Retinal pigment epithelial cell (primary cell): ENCODE measurements at places on chromosomes 12 and 14.

DNA sequence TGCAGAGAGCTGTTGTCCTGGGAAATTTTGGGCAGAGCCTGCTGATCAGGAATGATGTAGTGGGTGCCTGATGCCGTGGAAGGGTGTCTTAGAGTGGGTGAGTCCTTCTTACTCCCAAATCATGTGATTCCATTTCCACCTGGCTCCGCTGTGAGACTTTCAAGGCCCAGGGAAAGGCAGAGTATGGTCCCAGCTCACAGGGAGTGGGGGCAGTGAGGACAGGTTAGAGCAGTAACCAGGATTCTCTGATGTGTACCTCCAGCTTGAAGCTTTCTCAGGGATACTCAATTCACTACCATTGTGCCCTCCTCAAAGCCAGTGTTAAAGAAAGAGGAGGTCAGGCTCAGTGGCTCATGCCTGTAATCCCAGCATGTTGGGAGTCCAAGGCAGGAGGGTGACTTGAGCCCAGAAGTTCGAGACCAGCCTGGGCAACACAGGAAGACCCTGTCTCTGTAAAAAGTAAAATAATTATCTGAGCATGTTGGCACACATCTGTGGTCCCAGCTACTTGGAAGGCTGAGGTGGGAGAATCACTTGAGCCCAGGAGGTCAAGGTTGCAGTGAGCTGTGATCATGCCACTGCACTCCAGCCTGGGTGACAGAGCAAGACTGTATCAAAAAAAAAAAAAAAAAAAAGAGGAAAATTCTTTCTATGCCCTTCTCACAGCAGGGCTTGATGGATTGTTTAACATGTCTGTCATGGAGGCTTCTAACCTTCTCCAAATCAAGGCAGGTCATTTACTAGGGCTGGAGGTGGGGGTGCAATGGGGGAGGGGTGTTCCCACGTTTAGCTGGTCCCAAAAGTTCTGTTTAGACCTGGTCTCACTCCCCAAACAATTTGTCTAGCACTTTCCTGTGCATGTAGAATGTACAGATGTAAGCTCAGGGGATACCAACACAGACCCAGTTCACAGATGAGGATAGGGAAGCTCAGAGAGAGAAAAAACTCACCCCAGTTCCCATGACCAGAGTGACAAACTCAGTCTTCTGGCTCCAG, 12.5 kb upstream of the IQSEC3 start:
- DNase-seq, result no peak

- DNase-seq, result no peak
Observed at GRCh38 chr14:92500491-92500941, 13.1 kb upstream of the RIN3 start.

GRCh38 chr12:54420766-54421144, 1.7 kb upstream of the ITGA5 start:
- DNase-seq, result no peak

DNA sequence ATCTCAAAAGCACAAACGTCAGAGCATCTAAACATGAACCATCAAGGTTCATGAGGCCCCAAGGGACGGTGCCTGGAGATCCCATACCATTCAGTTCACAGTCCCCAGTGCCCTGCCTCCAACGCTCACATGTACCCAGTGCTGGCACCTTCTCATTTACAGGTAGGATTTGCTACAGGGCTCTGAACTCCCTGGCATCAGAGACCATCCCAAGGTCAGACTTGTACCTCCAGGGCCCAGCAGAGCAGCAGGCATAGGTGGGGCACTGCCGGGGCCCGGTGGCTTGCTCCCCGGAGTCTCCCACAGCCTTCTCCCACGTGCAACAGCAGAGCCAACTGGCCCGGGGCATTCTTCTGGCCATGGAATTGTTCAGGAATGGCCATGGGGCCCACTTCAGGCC, 114.8 kb downstream of the BCL11B start:
- DNase-seq, result no peak

DNA sequence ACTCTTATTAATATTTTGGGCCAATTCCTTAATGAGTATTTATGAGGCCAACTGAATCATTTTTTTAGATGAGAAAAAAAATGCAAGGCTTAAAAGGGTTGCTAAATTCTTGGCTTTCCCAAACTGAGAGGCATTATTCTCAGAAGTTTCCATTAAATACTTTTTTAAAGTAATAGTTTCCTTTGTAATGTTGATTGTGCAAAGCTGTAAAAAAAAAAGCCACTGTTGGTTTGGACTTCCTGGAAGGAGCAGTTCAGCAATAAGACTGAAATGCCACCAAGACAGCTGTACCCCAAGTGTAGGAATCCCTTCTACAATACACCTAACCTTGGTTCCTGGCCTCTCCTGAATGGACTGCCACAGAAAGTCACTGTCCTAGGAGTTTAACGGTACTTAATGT, 231.3 kb downstream of the MON2 start:
- DNase-seq, result no peak

- no peak for DNase-seq
Observed at GRCh38 chr12:75642226-75642625, 130.8 kb upstream of the KRR1 start.

DNA sequence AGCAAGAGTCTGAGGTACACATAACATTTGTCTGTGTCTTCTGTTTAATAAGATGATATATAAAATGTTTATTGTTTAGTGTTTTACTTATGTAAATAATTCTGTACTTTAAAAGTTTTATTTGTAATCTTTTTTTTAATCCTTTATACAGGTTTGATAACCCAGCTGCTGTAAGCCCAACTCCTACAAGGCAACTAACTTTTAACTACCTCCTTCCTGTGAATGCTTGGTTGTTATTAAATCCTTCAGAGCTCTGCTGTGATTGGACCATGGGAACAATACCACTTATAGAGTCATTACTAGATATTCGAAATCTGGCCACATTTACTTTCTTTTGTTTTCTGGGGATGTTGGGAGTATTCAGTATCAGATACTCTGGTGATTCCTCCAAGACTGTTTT, 24.1 kb downstream of the TMTC3 start:
- DNase-seq, result no peak

DNA sequence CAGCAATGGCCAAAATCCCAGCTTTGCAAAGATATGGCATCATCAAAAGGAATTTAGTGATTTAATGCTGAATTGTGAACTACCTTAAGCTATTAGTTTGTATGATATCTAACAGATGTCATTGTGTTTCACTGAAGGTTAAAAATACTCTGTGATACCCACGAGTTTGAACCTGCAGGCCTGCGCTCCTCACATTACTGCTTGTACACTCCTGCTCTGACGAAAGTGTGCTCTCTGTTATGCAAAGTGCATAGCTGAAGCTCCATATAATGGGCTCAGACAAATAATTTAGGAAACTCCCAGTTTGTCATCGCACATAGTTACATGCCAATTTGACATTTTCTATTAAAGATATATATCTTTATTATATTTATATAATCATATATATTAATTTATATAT, 52.2 kb downstream of the SPPL3 start:
- no peak for DNase-seq

GRCh38 chr14:100619396-100620254, 32.4 kb upstream of the BEGAIN start:
- DNase-seq, result no peak

GRCh38 chr12:122022393-122023338, 982 bp downstream of the BCL7A start:
- DNase-seq, result no peak

GRCh38 chr14:20934148-20934762, 21.0 kb upstream of the RNASE2 start:
- no peak for DNase-seq

DNA sequence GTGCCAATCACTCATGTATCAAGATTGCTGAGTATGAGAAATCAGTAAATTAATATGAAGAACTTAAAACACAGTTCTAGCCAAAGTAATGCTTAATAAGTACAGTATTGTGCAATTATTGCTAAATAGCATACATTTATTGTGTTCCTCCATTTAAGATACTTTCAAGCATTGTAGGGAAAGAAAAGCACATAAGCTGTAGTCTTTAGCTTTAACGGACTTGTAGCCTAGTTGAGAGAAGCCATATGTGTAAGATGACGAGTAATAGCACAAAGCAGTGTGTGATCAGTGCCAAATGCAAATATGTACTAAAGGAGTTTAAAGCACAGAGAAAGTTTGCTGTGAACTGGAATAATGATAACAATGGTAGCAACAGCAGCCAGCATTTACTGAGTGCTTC, 38.1 kb downstream of the ETV6 start:
- no peak for DNase-seq

- DNase-seq, result no peak
Observed at GRCh38 chr12:105706973-105707334, 376.5 kb downstream of the C12orf75 start.

GRCh38 chr12:119808441-119808840, 68.7 kb downstream of the CIT start:
- no peak for DNase-seq

DNA sequence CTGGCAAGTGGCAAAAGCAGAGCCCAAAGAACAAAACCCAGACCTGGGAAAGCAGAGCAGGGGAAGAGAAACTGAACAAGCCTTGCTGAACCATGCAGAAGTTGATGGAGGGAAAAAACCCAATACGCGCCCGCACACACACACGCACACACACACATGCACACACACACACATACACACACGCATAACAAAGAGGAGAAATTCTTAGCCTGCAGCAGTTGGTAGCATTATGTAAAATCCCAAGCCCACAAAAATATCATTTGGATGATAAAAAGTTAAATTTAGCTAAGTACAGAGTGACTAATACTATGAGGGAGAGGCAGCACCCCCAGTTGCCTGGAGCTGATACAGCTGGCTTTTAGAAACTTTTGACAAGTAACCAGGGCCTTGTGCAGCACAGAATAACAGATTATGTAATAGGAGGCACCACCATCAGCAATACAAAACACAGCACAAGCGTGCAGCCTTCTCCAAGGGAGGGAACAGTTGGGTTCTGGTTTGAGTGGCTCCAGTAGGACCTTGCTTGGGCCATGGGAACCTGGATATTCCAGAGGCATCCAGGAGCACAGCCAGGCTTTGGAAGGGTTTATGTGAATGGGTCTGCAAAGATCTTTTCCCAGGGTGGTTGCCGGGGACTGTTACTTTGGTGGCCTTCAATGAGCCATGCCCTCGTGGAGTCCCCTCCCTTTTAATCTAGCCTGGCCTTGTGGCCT, 35.3 kb downstream of the PITPNM2 start:
- no peak for DNase-seq

- DNase-seq, result peak; percentile 29
Observed at GRCh38 chr12:123905319-123905925, 67.2 kb downstream of the CCDC92 start.

GRCh38 chr14:56056031-56056430, 62.2 kb upstream of the PELI2 start:
- no peak for DNase-seq

- DNase-seq, result no peak
Observed at GRCh38 chr12:105761075-105761474, 377.7 kb downstream of the NUAK1 start.

- DNase-seq, result no peak
Observed at GRCh38 chr12:99427104-99427503, 220.4 kb upstream of the GARIN6 start.

DNA sequence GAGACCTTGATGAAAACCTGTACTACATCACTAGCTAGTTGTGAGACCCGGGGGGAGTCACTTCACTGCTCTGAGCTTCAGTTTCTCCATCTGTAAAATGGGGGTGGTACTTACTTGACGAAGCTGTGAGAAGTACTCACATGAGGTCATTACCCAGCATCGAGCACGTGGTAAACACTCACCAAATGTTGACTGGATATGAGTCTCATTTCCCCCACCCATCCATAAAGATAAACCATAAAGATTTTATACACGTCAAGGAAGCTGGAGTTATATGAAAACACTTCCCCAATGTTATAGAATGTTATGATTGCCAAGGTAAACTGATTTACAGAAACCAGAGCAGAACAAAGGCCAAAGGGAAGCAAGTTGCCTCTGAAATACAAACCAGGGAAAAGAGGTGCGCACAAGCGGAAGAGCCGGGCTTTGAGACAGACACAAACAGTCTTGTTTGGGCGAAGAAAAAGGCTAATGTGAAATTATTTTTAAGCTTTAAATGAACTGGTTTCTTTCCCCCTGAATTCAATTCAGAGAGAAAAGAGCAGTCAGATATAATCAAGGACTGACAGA, 536.8 kb downstream of the MED13L start:
- DNase-seq, result no peak

GRCh38 chr14:75578786-75579337, 442 bp downstream of the FLVCR2 start:
- no peak for DNase-seq

- no peak for DNase-seq
Observed at GRCh38 chr12:41362510-41362909, 174.4 kb downstream of the PDZRN4 start.

GRCh38 chr12:127489061-127489460, 777.9 kb upstream of the TMEM132C start:
- DNase-seq, result no peak

DNA sequence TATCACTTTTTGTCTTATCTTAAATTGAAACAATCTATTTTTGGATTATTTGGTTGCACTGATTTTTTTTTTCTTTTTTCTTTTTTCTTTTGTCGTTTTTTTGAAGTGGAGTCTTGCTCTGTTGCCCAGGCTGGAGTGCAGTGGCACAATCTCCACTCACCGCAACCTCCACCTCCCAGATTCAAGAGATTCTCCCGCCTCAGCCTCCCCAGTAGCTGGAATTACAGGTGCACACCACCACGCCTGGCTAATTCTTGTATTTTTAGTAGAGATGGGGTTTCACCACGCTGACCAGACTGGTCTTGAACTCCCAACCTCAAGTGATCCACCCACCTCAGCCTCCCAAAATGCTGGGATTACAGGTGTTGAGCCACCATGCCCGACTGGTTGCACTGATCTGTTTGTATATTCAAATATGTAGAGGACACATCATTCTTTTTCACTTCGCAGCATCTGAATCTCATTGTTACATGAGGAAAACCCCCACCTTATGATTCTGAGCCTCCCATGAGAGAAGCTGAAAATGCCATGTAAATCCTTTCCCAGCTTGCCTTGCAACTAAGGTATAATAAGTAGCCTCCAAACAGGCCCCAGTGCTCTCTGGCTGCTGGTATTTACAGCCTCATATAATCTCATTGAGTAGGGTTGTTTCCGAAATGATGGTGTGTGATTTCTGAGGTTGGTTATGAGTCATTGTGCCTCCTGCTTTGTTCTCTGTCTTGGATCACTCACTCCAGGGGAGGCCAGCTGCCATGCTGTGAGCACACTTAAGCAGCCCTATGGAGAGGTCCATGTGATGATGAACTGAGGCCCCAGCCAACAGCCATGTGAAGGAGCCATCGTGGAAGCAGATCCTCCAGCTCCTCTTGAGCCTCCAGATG, 5.2 kb upstream of the HSP90B1 start:
- no peak for DNase-seq

DNA sequence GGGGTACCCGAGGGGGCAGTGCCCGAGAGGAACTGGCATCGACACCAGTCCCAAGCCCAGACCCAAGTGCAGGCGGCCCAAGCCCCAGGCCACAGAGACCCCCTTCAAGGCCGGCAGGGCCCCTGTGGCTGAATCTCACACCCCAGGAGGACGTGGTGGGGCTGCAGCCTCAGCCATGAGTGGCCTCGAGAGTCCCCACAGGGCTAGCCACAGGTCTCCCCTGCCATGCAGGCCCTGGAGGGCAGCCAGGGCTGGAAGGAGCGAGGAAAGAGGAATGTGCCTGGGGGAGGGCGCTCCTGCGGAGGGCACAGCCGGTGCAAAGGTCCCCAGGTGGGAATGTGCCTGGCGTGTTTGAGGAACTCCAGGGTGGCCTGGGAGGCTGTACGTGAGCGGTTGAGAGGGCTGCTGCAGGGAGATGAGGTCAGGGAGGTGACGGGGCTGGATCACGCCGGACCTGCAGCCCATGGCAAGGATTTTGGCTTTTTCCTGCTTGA, 86.1 kb downstream of the NCOR2 start:
- DNase-seq, result no peak
